DND-41 (cell line): ENCODE measurements at places on chromosomes 12 and 14.

- DNase-seq, result no peak
Observed at GRCh38 chr14:71539650-71540285, 392.5 kb upstream of the RGS6 start.

DNA sequence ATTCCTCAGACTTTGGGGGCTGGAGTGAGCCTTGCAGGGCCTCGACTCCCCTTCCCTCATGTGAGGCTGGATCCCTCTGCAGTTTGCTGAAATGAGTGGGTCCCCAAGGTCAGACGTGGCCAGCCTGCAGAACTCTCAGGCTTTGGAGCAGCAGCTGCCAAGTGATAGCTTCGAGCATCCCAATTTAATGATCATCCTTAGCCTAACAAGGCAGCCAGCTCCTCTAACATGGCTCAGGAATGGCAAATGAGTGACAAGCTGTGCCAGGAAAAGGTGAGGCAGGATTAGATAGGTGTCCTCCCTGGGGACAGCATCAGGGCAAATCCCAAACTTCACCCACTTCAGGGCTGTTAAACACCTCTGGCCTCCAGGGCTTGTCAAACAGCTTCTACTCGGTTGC is 130.7 kb upstream of the PWP1 start:
- DNase-seq, result no peak

DNA sequence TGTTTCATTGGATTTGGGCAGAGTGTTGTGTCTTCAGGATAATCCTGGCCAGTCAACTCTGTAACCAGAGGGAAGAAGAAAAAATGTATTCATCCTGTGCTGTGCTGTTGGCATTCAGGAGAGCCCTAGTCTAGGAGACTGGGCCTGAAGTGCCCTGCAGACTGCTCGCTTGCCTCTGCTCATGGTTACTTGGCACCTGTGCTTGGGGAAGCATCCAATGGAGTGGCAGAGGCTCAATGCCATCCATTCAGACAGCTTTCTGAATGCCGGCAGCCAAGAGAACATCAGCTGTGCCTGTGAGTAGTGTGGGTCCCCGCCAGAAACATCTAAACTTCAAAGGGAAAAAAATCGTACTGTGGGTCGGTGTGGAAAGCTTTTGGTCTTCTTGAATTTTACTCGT is 124.2 kb downstream of the SRGAP1 start:
- DNase-seq, result no peak

- no peak for DNase-seq
Observed at GRCh38 chr12:90099288-90099687, 390.6 kb upstream of the ATP2B1 start.
